CD4-positive, alpha-beta T cell treated with Interleukin-15 for 4 hours (primary cell): ENCODE measurements at places on chromosomes 6 and 20.

GRCh38 chr6:159444056-159444760 is 248.8 kb downstream of the SOD2 start:
- no peak for DNase-seq

GRCh38 chr6:342832-343179 is 48.7 kb upstream of the IRF4 start:
- DNase-seq: no peak

GRCh38 chr6:136826216-136826615 is 3.8 kb downstream of the PEX7 start:
- DNase-seq: no peak

- DNase-seq: no peak
These were observed 59.0 kb downstream of the HIVEP1 start for GRCh38 chr6:12071064-12071615.

DNA sequence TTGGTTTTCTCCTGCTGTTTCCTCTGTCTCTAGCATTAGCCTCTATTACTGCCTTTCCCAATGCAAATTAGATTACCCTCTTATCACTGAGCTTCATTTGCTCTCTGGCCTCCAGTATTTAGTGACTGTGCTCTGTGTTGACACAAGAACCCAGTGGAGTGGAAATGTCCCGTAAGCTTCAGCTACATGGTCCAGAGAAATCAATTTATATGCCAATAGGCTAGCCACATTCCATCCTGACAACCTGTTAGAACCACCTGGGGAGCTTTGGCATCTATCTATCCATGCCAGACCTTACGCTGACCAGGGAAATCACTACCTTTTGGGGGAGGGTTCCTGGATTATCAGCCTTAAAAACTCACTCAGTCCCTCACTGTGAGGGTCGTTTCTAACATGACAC is 459.6 kb downstream of the UTRN start:
- DNase-seq: no peak

DNA sequence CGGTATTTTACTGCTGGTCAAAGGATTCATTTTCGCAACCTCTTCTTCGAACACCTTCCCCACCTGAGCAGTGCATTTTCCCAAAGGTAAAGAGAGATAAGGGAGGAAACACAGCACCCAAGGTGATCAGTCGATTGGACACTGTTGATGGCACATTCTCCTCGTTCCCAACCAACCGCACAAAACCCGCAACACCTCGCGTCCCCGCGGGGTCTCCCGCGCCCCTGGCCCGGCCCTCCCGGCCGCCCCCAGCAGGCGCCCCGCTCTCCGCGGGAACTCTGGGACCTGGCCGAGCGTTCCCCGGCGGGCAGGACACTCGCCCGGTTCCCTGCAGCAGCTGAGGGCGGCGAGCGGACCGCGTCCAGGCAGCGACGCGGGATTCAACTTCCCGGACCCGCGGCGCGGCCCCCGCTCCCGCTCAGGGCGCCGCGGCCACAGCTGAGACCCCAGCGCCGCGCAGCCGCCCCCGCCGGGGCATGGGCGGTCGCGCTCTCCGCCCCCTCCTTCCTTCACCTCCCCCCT is 506 bp downstream of the RGS17 start:
- no peak for DNase-seq

GRCh38 chr6:22789315-22789714 is 219.9 kb downstream of the HDGFL1 start:
- DNase-seq: no peak

GRCh38 chr6:133767357-133767970 is 121.4 kb upstream of the TCF21 start:
- DNase-seq: no peak

DNA sequence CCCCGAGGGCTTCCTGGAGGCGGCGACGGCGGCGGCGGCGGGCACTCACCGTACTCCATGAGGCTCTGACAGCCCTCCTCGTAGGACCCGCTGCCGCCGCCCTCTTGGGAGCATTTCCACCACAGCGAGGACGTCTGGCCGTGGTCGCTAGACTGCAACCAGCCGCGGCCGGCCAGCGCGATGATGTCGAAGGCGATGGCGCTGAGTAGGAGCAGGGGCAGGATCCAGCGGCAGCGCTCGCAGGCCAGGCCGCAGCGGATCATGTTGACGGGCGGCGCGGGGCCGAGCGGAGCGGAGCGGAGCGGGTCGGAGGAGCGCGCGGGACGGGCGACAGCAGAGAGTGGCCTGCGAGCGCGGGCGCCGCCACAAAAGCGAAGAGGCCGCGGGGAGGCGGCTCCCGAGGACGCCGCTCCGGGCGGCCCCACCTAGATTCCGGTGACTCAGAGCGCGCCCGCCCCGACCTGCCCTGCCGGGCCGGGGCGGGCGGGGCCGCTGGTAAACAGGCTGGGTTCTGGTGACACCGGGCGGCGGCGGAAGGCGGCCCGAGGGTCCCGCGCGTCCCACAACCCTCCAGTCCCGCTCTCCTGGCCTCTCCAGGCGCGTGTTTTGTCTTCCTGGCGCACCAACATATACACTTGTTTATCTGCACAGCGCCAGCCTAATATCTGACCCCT is at the start of gene PERP:
Gene PERP, minus strand, starts transcription at position 342 of the 674 bp plus-strand sequence. Its CDS starts 79 bp downstream, at position 263.
- DNase-seq: peak; percentile 78

DNA sequence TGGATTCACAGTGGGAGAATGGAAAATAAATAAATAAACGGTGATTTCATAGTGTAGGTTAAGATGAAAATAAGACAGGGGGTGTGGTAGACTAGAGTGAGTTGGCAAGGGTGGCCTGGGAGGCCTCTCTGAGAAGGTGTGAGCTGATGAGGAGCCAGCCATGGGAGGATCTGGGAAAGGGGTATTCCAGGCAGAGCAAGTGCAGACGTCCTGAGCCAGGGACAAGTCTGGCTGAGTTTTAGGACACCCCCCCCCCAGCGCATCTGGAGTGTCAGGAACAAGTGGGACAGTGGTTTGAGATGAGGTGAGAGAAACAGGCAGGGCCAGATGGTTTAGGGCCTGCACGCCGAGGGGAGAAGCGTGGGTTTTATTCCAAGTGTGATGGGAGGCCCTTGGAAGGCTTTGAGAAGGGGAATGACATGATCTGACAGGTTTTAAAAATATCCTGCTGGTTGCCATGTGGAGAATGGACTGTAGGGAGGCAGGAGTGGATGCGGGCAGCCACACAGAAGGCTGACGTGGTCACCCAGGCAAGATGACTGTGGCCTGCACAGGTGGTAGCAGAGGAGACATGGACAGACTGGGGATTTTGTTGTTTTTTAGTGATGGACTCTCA is 21.1 kb upstream of the CCM2L start:
- no peak for DNase-seq

- DNase-seq: no peak
These were observed 13.4 kb upstream of the STX16 start for GRCh38 chr20:58637466-58638213.

DNA sequence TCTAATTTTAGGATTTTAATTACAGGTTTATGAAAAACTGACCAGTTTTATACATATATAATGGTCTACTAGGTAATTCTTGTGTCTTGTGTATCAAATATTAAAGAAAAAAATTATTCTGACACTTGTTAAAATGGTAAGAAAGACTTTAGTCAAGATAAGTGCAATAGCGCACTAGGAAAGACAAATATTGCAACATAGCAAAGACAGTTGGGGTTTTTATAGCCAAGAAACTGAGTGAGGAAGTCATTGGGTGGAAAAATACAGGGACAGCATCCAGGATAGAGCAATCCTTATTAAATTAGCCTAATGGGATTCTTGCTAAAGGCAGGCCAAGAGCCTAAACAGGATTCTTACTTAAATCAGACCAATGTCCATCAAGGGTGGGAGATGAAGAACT is 71.1 kb downstream of the ROS1 start:
- no peak for DNase-seq

DNA sequence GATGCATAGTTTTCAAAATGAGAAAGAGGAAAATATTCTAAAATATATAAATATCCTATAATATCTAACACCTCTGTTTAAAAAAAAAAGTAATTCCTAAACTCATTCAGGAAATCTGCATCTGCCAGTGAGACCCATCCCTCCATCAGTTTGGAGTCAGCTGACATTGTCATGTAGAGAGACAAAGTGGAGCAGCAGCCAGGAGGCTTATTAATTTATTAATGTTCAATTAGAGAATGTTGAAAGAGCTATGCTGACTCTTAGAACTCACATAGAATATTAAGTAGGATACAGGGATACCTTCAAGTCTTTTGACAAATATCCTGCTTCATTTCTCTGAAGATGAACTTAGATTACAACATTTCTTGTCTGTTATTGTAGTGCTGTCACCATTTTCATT is 12.8 kb upstream of the PERP start:
- no peak for DNase-seq

- DNase-seq: no peak
These were observed 207.6 kb downstream of the THBS2 start for GRCh38 chr6:169046021-169046420.

- DNase-seq: no peak
These were observed 310.4 kb downstream of the PHF3 start for GRCh38 chr6:63945987-63946386.

GRCh38 chr6:56424064-56424463 is 176.7 kb upstream of the COL21A1 start:
- DNase-seq: no peak
